ENCODE measurements at places on chromosomes 12 and 14.
A peak's percentile ranks its signal among the peaks of the same experiment; 100 is the strongest.

DNA sequence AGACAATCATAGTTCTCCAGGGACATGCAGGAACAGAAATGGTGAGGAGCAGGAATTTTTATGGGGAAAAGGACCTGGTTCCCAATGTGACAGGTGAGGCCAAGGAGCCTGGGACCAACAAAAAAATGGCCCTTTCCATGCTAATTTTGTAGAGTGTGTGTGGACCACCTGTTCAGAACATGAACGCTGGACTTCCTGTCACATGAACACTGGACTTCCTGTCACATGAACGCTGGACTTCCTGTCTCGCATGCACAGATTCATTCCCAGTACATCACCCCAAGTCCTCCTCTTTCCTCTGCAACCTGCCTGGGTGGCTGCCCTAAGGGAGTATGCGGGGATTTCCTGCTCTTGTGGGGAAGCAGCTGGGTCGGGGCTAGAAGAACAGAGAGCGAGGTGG lies 10.1 kb downstream of the FGF6 start:
- DNase-seq = no peak

DNA sequence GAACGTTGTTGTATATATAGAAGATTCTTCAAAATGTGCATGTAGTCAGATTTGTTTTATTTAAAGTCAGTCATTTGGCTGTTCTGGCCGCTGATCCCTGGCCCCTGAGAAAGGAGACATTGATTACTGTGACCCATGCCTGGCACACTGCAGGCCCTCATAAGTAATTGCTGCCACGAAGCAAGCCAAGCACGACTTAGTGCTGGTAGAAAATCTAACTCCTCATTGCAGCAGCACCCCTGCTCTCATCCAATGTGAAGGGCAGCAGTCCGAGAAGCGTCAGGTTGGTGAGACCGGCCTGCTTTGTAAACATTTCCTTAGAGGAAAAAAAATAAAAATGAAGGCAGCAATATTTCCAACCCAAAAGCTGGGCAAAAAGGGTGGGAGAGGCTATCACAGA lies 22.8 kb upstream of the TMTC2 start:
- no peak for DNase-seq

DNA sequence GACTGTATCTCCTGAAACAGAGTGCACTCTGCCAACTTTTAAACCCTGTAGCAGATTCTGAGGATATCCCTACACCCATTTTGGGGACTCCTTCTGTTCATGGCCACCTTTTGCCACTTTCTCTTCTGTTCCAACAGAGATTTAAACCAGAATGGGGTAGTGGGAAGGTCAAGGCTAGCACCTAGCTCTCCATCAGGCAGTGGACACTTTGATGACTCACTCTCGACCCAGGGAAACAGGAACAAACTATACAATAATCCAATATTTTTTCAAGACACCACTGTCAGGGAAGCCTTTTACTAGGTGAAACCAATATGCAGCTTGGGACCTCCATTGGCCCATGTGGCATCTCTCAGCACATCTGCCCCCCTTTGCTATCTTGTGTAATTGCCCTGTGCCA lies 103.6 kb downstream of the DAAM1 start:
- DNase-seq = no peak

DNA sequence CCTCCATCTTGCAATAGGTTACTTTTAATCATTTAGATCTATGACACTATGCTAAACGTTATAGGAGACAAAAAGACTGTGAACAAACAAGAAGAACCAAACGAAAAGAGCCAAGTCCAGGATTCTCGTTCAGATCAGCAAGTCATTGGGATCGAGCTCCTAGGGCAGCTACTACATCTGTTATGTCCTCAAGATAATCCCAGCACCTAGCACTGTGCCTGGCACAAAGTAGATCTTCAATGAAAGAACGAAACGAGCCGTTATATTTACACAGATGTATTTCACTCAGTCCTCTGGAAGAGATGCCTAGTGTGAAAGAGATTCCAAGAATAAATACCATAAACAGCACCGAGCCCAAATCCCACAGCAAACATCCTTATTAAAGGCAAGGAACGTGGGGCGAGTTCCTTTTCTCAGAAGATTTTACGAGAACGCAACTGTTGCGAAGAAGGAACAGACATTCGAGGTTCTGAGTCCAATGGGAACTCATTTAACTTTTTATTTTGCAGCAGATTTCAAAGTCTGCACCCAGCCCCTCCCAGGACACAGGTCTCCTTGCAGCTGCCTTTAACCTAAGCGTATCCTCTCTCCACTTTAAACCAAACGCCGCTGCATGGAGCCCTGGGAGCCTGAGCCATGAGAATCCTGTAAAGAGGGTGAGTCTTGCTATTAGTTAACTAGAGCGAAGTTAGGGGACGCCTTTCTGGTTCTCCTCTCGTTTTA lies 544 bp upstream of the TDP1 start:
- DNase-seq = peak; percentile 64

DNA sequence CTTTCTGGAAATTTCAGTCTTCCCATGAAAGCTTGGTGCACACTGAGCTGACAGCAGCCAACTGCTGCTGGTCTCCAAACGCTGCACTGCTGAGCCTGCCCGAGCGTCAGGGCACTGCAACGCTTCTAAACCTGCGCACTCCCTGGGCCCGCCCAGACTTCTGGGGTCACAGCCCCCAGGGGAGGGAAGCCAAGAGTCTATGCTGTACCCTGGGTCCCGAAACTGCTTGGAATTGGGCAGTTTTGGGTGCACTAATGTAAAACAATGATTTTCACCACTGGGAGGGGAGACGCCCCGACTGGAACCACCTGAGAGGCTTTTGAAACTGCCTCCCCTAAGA lies 32.0 kb downstream of the CCDC92 start:
- no peak for DNase-seq

DNA sequence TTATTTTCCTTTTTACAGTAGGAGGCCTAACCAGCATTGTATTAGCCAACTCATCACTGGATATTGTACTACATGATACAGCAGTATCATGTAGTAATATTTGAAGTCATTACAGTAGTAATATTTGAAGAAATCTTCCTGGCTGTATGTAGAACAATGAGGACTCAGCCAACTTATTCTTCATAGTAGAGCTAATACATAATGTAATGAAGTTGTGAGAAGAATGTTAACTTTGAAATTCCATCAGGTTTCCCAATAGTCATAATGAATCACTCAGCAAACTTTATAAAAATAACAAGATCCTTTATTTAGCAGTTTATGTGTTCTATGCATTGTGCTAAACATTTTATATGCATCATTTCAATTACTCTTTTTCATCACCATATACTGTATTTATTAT lies 61.8 kb downstream of the LRRK2 start:
- no peak for DNase-seq

DNA sequence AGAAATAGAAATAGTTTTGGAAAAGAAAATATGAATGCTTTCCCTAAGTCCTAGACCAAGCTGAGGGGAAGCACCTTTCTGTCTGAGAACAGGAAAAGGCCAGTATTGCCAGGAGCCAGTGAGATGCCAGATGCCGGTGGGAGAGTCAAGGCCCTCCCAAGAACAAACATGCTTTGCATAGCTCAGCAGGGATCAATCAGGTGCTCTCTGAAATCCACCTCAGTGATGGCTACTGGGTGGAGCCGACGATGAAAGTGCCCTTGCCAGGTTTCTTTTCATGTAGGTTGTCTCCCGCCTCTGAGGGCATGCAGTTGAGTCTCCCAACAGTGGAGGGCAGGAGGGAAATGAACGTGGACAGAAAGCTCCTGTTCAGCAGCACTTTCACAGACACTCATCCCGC lies 28.3 kb downstream of the DEGS2 start:
- no peak for DNase-seq

DNA sequence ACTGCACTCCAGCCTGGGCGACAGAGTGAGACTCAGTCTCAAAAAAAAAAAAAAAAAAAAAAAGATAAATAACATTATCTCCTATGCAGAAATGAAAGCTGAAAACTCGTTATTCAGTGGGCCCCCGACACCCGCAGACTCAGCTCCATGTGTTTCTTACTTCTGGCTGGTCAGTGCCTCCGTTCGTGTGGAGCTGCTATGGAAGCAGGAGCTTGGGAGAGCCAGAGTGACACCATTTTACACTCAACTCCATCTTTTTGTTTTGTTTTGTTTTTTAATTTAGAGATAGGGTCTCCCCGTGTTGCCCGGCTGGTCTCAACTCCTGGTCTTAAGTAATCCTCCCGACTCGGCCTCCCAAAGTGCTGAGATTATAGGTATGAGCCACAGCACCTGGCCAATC lies 13.3 kb upstream of the PLEKHG6 start:
- no peak for DNase-seq

DNA sequence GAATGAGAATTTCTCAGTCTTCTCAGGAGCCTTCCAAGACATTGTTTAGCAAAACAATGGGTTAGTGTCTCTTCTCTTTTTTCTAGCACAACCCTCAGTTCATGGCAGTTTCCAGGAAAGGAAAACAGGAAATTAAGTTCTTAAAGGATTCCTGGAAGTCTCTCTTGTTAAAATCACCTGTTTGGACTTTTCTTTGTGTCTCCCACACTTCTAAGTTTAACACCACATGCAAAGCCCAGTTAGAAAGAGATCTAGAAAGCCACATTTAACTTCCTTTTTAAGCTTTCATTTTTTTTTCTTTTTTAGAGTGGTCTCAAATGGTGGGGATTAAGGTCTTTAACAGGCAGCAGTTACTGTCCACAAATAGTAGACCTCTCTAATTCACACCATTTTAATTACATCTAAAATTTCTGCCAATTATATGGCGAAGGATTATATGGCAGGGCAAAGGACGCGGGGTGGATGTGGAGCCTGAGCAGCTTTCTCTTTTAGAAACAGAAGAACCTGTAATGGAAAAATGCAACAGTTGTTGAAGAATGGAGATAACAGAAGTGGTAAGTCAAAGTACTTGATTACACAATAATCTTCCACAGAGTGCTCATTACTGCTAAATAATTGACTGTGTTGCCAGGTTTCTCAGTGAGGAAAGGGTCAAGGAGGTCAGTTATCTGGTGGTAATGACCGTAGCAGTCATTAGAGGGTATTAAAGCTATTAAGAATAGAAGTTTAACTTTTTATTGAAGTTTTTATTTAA lies 298.6 kb downstream of the AKAP6 start:
- DNase-seq = no peak

GRCh38 chr12:114760151-114760877 lies 76.3 kb upstream of the TBX3 start:
- DNase-seq = no peak

- no peak for DNase-seq
These were observed 460.0 kb downstream of the FUT8 start for GRCh38 chr14:65872536-65872935.

- DNase-seq = no peak
These were observed 38.9 kb upstream of the BDKRB2 start for GRCh38 chr14:96165493-96166436.

DNA sequence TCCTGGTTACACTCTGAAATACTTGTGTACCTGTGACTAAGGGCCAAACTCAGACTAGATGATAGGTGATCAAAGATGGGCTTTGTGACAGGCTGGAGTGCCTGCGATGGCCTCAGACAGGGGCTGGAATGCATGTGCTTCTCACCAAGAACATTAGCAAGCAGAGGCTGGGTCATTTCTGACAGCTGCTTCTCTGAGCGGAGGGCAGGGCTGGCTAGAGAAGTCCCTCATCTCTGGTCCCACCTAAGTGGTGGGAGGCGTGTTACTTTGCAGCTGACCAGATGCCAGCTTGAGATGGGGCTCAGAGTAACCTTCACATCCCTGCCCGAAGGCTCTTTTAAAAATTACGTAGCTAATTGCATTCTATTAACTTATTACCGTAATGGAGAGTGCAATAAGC lies 106.8 kb upstream of the RTL1 start:
- DNase-seq = no peak

- DNase-seq = no peak
These were observed 442 bp downstream of the FLVCR2 start for GRCh38 chr14:75578786-75579337.

GRCh38 chr14:68325267-68325807 lies 467.5 kb downstream of the ZFP36L1 start:
- no peak for DNase-seq

DNA sequence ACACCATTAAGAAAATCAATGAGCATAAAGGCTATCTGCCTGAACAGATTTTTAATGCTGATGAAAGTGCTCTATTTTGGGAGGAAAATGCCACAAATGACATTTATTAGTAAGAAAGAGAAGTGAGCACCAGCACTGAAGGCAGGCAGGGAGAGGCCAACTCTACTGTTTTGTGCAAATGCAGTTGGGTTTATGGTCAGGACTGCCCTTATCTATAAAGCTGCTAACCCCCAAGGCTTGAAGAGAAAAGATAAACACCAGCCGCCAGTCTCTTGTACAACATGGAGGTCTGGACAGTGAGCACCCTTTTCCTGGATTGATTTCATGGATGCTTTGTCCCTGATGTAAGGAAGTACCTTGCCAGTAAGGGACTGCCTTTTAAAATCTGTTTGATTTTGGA lies 246.8 kb upstream of the SFSWAP start:
- DNase-seq = no peak

DNA sequence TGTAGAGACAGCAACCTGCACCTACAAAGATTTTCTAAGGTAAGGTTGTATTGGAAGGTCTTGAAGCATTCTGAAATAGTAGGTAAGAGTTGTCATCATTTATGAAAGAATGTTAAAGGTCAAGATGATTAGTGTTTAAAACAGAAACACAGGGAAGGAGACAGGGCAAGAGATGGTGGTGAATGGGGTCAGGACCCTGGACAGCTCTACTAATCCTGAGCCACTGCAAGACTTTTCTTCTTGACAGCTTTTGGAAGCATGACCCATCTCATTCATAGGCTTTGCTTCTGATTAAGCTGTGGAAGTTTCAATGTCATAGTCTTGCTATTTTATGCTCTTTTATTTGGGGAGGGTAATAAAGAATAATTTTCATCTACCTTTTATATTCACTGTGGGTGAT lies 75.5 kb upstream of the CAND1 start:
- peak; percentile 13 for DNase-seq

DNA sequence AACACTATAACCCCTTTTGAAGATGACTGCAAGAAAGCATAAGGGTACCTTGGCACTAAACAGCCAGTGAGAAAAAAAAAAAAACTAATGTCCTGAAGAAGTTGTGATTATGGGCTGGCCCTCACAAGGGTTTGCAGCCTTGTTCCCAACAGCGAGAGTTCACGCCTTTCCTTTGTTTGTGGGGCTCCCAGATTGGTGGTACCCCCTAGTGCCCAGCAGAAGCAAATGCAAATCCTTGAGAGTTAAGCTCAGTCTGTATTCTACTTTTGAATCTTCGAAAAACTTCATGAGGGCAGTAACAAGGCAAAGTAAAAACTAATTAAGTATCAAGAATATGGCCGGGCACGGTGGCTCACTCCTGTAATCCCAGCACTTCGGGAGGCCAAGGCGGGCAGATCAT lies 238.9 kb upstream of the LMO3 start:
- no peak for DNase-seq

DNA sequence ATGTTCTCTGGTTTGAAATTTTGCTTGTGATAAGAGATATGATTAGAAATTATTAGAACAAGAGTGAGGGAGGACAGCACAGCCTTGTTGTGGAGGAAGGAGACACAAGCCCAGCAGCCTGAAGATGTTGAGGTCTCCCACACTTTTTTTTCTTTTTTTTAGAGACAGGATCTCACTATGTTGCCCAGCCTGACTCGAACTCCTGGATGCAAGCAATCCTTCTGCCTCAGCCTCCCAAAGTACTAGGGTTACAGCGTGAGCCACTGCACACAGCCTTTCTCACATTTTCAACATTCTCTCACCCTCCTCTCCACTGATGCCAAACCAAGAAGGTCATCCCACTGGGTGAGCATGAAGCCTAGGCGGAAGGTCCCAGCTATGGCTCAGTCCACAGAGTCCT lies 4.9 kb upstream of the KRT8 start:
- DNase-seq = no peak

Data from KG1 (cell line).